Choroid plexus epithelial cell (primary cell): ENCODE measurements at places on chromosomes 16 and 17.

DNA sequence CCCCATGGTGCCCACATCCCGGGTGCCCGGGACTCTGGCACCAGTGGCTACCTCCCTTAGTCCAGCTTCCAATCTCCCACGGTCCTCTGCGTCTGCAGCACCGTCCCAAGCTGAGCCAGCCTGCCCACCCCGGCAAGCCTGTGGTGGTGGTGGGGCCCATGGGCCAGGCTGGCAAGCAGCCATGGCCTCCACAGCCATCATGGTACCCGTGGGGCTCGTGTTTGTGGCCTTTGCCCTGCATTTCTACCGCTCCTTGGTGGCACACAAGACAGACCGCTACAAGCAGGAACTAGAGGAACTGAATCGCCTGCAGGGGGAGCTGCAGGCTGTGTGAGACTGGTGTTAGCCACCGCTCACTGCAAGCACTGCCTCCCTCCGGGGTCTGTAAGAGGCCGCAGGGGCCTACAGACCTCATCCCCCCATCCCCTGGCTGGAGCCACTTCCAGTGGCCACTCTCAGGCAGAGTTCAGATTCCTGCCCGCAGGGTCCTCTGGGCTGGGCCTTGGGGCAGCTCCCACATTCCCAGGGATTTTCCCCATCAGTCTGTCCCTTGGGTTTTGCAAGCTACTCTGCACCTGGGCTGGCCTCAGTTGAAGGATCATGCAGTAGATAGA, 3.9 kb upstream of the SETD1A start:
- DNase-seq: peak; percentile 89

DNA sequence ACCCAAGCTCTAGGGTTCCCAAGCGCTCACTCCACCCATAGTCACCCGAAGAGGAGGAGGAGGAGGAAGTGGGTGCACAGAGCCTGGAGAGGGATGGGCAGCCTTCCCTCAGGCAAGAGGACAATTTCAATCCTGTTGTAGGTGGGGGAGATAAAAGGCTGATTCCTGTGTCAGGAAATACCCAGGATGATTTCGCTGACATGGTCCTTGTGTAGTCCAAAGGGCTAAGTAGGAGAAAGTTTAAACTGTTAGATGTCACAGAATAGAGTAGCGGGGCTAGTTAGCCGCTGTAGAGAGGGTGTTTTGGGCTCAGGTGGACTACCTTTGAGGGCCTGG, 1.3 kb upstream of the EXOC7 start:
- DNase-seq: no peak

- DNase-seq: peak; percentile 58
These were observed 29.0 kb downstream of the RBBP6 start for GRCh38 chr16:24568392-24568791.

GRCh38 chr17:1362964-1363363, 37.1 kb downstream of the YWHAE start:
- DNase-seq: peak; percentile 57

DNA sequence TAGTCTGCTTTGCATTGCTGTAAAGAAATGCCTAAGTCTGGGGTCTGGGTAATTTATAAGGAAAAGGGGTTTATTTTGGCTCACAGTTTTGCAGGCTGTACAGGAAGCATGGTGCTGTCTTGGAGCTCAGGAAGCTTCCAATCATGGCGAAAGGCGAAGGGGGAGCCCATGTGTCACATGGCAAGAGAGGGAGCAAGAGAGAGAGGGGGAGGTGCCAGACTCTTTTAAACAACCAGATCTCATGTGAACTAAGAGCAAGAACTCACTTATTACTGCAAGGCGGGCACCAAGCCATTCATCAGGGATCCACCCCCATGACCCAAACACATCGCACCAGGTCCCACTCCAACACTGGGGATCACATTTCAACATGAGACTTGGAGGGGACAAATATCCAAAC, 148.2 kb upstream of the HS3ST2 start:
- DNase-seq: no peak

DNA sequence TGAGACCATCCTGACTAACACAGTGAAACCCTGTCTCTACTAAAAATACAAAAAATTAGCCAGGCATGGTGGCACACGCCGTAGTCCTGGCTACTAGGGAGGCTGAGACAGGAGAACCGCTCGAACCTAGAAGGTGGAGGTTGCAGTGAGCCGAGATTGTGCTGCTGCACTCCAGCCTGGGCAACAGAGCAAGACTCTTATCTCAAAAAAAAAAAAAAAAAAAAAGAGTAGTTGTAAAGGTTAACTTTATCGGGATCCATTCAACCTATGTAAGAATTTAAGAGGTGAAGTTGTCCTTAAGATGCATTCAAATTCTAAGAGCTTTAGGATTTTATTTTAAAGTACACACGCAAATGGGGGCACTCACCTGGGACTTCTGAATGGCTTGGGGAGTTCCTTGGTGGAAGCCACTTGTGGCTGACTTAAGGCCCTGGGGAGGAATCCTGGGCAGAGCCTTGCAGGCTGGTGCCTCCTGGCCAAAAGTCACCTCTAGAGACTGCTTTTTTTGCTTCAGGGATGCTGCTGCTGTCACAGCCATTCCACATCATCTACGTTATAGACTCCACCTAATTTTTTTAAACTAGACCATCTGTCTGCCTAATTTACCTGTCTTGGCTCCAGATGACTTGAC, 3.3 kb downstream of the CTCF start:
- DNase-seq: no peak

DNA sequence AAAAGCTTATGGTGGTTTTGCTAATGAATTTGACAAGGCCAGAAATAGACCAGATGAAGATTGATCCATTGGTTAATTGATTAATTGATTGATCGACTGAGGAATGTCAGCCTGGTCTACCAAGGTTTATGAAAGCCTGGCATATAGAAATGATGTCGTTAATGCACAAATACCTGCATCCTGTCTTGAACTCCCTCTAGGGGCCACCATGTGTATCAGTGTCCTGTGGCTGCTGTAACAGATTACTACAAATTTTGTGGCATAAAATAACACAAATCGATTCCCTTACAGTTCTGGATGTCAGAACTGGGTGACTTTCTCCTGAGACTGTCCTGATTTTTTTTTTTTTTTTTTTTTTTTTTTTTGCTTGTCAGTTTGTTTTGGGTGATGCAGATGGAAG, 553.2 kb downstream of the MAF start:
- no peak for DNase-seq

DNA sequence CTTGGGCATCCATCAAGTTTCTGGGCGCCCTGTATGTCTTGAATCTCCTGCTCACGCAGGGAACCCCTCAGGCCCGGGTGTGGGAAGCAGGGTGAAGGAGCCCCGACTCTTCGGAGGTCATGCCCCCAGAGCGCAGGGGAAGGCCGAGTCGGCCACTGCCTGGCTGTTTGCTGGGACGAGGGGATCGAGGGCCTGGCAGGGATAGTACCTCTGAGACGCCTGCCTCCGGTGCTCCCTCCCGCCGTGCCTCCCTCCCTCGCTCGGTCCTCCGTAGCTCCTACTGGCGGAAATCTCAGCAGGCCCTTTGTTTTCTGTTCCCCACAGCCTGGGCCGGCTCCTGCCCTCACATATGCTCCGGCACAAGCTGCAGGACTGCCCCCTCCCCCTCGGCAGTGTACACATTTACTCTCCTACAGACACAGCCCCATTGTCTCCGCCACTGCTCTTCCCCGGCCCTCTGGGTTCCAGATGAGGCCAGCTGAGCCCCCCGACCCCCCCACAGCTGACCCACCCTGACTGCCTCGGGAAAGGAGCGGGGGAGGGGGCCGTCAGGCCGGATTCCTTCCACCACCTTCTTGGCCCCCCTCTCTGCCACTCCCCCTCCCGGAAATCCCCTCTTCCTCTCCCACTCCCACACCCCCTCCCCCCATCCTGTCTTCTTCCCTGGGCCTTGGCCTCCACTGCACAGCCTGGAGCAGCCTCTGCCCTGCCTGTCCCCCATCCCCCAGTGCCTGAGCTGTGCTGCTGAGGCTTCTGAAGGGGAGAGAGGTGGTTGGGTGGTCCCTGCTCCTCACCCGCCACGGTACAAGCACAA, 1.4 kb downstream of the TRAF4 start:
- peak; percentile 76 for DNase-seq

DNA sequence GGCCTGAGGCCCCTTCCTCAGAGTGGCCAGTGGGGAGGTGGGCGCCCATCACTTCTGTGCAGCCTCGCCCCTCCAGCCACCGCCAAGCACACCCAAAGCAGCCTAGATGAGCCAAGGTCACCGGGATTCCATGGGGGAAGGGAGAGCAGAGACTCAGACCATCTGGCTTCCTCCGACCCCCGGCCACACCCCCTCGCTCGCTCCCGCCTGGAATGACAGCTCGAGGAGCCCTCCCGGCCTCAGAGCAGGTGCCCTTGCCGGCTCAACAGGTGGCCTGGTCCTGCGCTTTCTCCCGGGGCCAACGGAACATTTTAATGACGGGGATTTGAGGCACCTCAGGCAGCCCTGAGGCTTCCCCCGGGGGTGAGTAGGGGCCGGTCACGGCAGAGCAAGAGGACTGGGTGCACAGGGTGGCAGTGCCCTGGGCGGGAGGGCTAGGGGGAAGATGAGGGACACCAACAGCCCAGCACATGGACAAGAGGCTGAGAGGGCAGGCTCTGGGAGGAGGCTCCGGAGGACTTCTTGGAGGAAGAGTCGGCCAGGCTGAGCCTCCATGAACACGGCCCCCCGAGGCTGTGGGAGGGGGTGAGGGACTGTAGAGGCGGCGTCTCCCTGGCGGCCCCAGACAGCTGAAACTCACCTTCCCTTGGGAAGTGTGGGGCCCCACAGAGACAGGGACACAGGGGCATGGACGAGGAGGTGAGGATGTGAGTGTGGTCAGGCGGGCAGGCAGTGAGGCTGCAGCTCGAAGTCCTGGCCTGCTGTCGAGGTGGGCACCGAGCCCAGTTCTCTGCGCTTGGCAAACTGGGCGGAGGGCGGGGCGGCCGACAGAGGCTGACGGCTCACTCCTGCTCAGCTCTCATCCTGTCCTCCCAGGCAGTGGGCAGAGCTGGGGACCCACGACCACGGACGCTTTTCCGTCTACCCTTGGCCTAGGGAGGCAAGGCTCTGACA, 12.5 kb upstream of the C1QTNF8 start:
- no peak for DNase-seq

GRCh38 chr16:74716355-74716754, 15.7 kb upstream of the MLKL start:
- no peak for DNase-seq

DNA sequence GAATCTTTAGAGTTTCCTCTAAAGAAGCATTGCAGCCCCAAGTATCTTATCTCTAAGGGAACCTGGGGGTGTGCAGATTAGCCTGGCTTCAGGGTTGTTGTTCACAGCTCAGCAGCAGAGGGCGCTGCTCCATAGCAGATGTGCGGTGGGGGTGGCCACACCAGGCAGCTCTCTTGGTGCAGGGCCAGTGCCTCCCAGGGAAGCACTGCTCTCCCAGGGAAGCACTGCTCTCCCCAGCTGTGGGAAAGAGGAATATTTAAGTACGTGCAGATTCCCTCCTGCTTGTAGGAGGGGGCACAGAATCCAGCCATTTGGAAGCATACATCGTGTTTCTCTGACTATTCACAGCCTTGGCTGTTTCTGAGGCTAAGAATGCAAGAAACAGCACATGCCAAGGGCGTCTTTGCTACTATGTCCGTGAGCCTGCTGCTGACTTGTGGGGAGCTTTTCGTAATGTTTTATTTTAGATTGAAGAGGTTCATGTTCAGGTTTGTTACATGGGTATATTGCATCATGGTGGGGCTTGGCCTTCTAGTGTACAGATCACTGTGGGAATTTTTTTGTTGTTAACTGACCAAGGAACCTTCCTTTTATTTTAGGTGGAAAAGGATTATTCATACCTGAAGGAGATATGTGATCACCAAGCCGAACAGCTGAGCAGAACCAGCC, 217.8 kb downstream of the SPECC1 start:
- peak; percentile 87 for DNase-seq

DNA sequence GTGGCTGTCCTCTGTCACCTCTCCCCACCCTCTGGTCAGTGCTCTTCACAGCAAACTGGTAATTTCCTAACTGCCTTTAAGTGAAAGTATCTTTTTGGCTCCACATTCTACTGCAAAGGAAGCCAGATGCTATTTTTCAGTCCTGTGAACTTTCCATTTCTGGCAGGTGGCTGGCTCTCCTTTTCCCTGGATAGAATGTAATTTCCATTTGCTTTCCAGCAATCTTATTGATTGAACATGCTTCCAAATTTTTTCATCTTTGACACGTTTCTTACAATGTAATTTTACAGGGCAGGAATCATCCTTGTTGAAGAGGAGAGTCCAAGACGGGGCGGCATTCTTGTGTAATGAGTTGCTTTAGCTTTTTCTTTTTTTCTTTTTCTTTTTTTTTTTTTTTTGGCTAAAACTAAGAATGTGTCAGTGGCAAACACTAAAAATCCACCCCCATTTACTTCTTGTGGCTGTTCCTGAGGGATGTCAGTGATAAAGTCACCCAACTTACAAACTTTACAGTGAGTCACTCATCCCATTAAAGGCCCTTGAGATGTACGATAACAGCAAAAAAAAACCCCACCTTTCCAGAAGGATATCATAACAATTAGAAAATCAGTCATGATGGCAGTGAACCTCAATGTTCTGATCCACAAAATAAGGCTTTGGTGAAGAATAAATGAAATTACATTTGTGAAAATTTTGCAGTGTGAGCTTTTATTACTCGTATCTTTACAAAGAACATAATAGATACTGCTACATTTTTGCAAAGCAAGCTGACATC, 29.4 kb upstream of the PRKCA start:
- peak; percentile 47 for DNase-seq

GRCh38 chr17:32349854-32350665, at the start of gene ZNF207:
Gene ZNF207 (plus strand): TSS chr17:32350157. CDS start chr17:32350286, 129 bp downstream.
- DNase-seq: peak; percentile 98

GRCh38 chr16:49051576-49051975, 230.1 kb downstream of the CBLN1 start:
- DNase-seq: no peak

- DNase-seq: no peak
These were observed 59.5 kb downstream of the CDYL2 start for GRCh38 chr16:80744856-80745255.

GRCh38 chr16:49699841-49700175, 156.1 kb downstream of the ZNF423 start:
- no peak for DNase-seq

GRCh38 chr16:3369073-3369472, 13.4 kb downstream of the OR2C1 start:
- DNase-seq: no peak

GRCh38 chr16:89921131-89921701, 1.9 kb upstream of the TUBB3 start:
- DNase-seq: no peak

GRCh38 chr16:34802396-34802795, 1343.0 kb downstream of the TP53TG3F start:
- no peak for DNase-seq

DNA sequence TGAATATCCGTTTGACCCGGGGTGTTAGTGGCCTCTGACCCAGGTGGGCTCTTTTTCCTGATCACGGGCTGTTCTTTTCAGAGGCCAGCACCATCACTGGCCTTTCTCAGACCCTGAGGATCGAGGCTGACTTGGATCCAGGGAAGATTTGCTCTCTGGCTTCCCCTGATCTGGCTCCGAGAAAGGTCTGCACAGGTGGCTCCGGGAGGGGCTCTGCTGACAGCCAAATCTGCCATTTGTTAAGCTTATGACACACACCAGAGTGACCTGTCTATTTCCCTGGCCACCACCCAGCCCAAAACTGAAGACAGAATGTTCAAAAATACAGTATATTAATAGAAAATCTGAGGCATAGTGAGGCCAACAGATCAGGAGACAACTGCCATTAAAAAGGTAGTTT, 221.8 kb upstream of the TNRC6C start:
- no peak for DNase-seq
